Stimulated activated CD4-positive, alpha-beta T cell treated with anti-CD3 and anti-CD28 coated beads, Interleukin-15, amount 100 ng/mL, for 48 hours (primary cell): ENCODE measurements at places on chromosomes 1 and 21.

DNA sequence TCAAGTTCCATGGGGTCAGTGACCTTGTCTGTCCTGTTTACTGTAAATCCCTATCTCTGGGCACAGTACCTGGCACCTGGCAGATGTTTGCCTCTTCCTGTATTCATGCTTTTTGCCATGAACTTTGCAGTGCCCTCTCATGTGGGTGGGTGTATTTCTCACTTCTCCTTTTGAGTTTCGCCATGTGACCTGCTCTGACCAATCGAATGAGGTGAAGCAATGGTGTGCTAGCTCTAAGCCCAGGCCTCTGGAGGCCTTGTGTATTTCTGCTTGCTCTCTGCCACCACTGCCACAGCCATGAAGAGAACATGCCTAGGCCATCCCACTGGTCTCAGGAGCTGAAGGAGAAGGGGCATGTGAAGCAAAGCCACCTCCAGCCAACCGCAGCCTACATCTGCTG lies 185.5 kb upstream of the ZC3H12A start:
- DNase-seq: peak; percentile 4

GRCh38 chr1:11955221-11955620 lies 20.7 kb downstream of the PLOD1 start:
- no peak for DNase-seq

GRCh38 chr1:159591981-159592380 lies 4.4 kb downstream of the APCS start:
- no peak for DNase-seq

- no peak for DNase-seq
Measured at GRCh38 chr1:30299393-30299792, 424.0 kb downstream of the MATN1 start.

- DNase-seq: no peak
Measured at GRCh38 chr1:33338440-33339211, 17.7 kb upstream of the A3GALT2 start.

- no peak for DNase-seq
Measured at GRCh38 chr1:66578841-66579240, 44.9 kb downstream of the SGIP1 start.

DNA sequence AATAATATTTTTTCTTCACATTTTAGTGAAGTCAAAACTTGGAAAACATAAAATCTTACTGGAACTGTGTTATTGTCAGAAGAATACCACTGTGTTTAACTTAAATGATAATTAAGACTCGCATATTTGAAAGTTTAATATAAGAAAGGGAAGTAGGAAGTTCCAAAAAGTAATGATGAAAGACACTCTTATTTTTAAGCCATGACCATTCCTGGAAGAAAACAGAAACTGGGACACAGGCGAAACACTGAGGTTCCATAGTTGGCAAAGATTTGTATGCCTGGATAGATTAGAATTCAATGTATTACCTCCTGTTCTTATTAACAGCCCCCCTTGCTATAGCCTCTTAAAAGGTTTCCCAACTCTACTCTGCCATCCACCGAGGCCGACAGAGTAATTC lies 271.2 kb downstream of the DPYD start:
- DNase-seq: no peak

- DNase-seq: no peak
Measured at GRCh38 chr1:198660341-198661261, 21.8 kb downstream of the PTPRC start.

DNA sequence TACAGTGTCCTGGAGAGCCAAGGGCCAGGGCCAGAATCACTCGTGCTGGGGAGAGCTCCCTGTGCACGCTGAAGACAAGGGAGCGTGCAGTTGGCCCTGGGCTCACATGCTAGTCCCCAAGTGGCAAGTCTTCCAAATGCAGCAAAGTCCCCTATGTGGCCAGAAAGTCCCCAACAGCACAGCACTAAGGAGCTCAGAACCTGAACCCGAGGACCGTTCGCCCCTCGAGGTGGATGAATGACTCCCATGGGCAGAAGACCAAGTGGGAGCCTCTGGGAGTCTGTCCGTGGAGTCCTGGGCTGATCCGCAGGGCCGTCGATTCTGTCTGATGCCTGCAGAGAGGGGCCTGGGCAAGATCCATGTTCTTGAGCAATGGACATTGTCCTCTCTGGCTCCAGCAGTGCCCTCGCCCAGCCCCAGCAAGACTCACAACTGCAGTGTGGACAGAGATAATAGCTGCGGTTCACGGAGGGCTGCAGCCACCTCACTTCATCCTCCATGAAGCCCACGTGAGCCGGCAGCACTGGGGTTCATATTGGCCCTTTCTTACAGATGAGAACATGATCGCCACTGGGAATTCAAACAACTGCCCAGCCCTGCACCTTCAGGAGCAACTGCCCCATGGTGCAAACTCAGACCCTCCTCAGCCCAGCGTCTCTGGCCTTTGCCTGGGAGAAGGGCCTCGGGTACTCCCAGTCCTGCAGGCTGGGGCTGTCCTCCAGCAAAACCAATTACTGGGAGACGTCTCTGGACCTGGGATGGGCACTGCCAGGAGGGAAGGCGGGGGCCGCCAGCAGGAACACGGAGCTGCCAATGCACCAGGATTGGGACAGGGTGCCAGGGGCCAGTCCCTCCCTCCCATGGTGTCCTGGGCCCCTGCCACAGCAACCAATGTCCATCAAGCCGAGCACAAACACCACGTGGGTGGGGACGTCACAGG lies 243.7 kb downstream of the NPHP4 start:
- no peak for DNase-seq

GRCh38 chr1:222706815-222707214 lies 5.5 kb downstream of the AIDA start:
- DNase-seq: no peak

GRCh38 chr1:216387782-216388181 lies 35.5 kb downstream of the USH2A start:
- DNase-seq: no peak

- DNase-seq: no peak
Measured at GRCh38 chr1:204265665-204266064, 51.9 kb upstream of the GOLT1A start.

DNA sequence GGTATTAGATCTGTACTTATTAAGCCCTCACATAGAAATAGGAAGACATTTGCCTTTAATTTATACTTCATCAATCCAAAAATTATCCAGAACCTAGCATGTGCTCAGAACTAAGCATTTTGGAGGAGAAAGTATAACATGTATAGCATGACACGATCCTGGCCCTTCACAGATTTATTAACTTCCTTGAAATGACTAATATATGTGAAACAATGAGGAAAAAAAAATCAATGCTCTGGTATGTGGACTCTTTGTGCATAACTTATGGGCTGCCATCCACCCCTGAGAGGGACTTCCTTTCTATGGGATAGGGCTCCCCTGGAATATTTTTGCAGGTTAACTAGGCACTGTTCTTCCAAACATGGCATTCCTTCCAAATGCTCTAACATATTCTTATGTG lies 36.6 kb downstream of the CCDC185 start:
- no peak for DNase-seq

GRCh38 chr1:9128166-9128519 lies 759 bp downstream of the GPR157 start:
- no peak for DNase-seq

DNA sequence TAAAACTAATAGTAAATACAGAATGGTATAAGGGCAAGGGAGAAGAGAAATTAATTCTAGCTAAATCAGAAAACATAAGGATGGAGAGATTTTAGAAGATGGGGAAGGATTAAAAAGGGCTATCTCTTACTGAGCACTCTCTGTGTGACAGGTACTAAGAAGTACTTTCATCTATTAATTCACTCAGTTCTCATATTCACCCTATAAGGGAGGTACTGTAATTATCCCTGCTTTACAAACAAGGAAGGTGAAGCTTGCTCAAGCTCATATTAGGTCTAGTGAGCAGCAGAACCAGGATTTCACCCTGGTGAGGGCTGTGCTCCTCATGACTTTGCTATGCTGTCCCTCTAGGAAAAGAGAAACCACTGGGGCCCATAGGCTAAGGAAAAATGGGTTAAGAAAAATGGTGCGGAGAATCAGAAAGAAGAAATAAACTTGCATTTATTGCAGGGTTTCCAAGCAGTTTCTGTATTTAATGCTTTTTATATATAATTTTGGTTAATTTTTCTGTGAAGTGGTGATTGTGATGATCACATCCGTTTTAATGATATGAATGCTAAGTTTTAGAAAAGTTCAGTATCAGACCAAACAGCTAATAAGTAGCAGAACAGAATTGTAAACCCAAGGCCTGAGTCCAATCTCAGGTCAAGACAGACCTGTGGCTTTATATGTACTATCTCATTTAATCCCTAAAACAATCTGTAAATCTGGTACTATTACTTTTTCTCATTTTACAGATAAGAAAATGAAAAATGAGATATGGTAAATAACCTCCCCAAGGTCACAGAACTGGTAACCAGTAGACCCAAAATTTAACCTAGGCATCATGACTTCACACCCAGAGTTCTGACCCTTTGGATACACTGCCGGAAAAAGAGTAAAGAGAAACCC lies 1.7 kb downstream of the PCNX2 start:
- no peak for DNase-seq

DNA sequence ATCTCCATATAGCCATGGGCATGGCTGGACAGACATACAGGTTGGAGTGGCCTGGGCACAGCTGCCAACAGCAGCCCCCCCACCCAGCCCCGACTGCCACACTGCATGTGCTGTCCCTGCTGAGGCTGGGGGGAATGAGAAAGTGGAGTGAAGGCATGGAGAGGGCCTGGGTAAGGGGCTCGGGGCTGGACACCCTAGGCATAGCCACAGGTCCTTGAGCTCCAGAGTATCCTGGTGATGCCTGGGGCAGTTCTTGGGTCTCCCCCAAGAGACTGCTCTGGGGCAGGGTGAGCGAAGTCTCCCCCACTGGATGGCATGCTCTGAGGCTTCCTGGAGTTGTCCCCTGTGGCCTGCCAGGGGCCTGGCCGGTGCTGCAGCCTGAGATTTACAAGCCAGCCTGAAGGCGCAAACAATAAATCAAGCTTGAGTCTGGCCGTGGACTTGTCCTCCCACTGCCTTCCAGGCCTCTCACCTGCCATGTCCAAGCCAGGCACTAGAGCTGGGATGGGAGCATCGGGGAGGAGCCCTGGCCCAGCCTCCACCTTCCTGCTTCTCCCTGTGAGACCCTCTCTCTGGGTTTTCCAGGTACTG lies 53.6 kb downstream of the FOXO6 start:
- no peak for DNase-seq

DNA sequence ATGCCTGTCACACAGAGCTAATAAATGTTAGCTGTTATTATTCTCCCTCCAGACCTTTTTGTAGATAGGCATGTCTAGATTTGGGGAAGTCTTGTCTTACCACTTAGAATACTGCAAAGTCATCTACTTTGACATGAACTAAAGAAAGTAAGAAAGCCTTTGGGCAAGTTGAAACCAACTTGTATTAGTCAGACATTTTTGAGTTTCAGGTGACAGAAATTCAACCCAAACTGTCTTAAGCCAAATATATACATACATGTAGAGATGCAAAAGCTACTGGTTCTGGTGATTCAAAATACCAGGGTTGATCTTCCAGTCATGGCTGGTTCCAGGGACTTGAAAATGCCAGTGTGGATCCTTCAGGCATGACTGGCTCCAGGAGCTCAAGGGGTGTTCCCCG lies 276.8 kb upstream of the TMEM51 start:
- no peak for DNase-seq

DNA sequence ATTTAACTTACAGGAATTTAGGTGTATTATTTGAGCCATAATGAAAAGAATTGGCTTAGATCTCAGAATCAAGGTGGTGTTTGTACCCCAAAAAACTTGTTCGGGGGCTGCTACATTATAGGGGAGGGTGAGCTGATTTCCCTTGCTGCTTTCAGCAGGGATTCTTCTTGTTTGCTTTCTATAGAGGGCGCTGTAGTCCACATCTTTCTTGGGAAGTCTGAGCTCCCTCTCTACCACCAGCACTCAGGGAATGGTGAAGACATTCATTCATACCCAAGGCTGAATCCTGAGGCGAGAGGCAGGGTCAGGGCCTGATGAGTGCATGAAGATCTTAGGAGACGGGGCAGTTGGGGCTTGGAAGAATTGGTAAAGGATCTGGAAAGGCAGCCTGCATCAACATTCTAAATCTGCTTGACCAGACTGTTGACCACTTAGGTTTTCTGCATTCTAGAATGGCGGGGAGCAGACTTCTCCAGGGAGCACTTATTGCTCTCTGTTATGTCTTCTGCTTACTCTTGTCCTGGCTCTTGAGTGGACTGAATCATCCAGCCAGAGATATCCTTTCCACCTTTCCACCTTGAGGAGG lies 18.9 kb downstream of the SPATA46 start:
- no peak for DNase-seq

GRCh38 chr1:107079249-107079648 lies 22.8 kb downstream of the PRMT6 start:
- DNase-seq: no peak

- peak; percentile 28 for DNase-seq
Measured at GRCh38 chr1:89739013-89739843, 81.6 kb upstream of the LRRC8D start.

GRCh38 chr1:9166289-9167235 lies 37.7 kb upstream of the GPR157 start:
- no peak for DNase-seq

- DNase-seq: peak; percentile 76
Measured at GRCh38 chr1:156480411-156481192, 20.0 kb downstream of the MEF2D start.

DNA sequence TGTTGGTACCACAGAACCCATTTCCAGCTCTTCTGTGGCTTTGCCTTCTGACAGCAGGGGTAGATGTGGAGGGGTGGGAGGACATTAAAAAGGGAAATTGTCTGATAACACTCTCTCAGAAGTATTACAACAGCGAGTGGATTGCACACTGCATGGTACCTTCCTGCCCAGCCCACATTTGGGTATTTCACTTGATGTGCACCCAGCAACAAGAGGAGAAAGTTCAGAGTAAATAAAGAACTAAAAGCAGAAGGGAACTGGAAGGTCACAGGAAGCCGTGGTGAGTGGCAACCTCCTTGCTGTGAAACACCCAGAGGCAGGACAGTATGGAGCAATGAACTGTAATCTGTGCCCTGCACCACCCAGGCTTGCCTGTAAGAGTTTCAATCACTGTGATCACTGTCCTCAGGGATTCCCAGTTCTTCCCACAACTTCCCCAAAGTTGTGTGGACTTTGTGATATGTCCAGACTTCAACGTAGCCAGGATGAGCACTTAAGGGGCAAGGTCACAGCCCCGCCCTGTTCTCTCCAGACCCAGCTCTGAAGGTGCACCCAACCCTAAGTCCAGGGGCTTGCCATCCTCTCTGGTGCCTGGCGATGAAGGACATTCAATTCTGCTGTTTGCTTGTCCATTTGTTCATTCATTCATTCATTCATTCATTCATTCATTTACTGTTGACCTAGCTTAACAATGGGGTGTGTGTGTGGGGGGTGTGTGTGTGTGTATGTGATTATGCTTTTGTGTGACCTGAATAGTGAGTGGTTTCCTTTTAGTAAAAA lies 18.7 kb upstream of the F5 start:
- no peak for DNase-seq

GRCh38 chr1:85275701-85276214 lies 674 bp downstream of the BCL10 start:
- no peak for DNase-seq
